ENCODE measurements at places on chromosomes 12 and 14.

DNA sequence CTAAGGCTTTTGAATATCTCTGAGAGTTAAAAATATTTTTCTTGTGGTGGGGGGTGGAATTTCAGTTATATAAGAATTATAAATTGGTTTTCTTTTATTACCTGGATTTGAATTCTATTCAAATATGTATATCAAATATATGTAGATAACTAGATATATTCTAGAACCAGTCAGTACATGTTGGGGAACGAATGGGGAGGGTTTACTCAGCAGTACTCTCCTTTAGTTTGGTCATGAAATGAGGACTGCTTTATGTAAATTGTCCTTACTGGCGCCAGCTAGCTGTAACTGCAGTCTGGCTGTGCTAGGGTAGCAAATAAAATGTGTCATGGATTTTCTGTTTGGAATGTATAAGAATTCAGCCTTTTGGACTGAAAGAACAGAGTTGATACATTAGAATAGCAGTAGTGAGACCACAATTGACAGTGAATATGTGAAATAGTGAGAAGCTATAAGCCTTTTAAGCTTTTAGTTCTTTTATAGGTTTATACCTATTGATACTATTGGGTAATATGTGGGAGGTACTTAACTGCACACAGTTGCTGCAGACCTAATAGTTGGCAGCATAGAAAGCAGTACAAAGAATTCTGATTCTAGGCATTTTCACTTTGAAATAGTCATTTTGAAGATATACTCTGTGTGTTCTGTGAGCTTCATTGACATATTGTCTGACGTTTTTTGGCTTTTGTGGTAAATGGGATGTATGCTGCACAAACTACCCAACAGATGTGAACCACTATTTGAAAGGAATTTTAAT lies 29.0 kb downstream of the ATF7IP start:
- no peak for DNase-seq

DNA sequence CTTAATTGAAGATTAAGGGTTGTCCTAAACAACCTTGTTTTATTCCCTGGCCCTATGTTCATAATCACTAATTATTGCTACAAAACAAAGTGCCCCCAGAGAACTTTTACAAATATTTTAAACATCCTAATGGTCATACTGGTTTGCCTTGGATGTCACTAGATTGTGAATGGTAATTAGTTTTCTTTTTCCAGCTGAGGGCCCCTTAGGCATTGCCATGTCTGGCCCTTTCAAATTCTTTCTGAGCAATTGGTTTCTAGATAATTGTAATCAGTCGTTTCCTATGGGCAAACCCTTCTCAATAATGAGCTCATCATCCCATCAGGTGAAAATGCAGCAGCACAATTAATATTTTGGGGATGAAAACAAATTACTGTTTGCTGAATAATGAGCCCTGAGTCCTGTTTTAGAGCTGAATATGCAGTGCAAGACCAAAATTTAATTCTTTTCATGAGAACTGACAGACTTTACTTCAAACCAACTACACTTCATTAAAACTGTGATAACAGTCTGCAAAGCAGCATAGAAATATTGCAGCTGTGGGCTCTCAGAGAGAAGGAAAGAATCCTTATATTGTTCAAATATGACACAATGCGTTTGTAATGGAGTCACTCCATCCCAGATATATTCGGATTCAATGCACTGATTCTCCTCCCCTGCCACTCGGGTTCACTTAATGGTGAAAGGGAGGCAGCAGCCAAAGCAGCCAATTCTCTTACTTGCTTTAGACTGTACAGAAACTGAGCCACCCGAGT lies 67.7 kb upstream of the ARHGAP5 start:
- DNase-seq, result no peak

DNA sequence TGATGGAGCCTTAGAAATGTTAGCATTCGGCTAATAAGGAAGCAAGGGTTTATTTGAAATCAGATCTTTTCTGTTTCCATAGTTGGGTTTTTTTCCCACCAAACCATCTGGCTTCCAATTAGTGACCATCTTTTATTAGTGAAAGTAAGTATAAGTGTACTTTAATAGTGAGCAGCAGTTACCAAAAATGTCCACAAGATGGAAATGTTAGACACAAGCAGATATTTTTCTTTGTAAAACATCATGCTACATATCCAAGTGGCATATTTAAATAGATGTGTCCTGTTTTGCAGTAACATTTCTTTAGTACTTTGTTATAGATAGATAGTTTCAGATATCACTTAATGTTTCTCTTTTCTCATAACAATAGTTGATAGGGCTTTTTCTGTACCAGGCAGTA lies 28.8 kb downstream of the YEATS4 start:
- DNase-seq, result no peak

- no peak for DNase-seq
These were observed 287.5 kb downstream of the DUSP6 start for GRCh38 chr12:89064780-89065179.

DNA sequence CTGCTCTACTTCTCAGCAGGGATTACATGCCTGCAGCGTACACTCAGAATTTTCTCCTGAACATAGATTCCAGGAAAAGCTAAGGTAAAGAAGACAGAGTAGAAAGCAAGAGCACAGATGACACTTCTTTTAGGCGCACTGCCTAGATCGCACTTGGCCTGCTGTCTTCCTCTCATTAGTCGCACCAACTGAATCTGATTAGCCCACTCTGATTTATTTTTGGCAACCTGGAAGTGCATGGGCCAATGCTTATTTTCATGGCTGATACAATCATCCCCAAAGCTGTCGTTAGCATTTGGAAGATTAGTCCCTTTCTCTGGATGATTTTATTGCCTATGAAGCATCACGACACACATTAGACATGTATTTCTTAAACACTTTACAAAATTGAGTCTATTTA lies 152.5 kb downstream of the PTPRO start:
- DNase-seq, result no peak

GRCh38 chr14:32428875-32429274 lies 99.8 kb downstream of the AKAP6 start:
- DNase-seq, result no peak

DNA sequence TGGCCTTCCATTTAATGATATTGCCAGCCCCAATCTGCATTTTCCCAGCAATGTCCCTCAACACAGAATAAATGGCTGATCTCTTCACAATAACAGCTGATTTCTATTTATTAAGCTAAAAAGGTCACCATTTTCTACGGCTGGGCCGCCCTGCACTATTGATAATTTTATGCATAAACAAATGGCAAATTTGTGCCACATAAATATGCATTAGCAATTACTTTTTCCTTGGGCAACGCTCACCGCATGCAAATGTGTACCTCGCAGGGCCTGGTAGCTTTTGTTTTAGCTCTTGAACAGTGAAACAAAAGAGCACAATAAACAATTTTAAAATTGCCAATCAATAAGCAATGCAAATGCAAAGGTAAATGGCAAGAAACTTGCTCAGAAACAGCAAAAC lies 331.9 kb upstream of the SOX5 start:
- no peak for DNase-seq

DNA sequence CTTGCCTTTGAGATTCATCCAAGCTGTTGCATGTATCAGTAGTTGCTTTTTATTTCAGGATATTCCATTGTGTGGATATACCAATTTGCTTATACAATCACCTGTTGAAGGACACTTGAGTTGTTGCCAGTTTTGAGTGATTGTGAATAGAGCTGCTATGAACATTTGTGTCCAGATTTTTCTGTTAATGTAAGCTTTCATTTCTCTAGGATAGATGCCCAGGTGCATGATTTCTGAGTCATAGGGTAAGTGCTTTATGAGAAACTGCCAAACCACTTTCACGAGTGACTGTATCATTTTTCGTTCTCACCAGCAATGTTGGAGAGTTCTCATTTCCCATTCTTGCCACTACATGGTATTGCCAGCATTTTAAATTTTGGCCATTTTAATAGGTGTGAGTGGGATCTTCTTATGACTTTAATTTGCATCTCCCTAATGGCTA lies 434.6 kb upstream of the RGS6 start:
- DNase-seq, result no peak

- DNase-seq, result no peak
These were observed 1.9 kb upstream of the SEL1L start for GRCh38 chr14:81535396-81536164.

DNA sequence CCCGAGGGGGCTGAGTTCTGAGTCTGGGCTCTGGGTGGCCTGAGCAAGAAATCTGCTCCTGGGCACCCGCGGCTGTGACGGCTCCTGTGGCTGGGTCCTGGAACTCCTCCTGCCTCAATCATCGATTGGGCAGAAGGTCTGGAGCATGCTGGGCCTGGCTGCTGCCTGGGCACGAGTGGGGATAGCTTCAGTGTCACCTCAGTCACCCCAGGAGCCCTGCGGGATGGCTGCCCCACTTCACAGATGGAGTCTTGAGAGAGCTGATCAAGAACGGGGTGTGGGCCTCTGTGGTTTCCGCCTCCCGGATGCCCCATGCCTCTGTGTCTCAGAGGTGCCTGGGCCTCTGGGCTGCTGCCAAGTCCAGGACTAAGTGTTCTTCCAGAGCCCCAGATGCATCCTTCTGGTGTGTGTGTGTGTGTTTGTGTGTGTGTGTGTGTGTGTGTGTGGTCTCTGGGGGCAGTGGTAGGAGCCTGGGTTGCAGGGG lies 185.6 kb upstream of the C14orf180 start:
- DNase-seq, result no peak

GRCh38 chr14:93888995-93889394 lies 38.1 kb upstream of the FAM181A start:
- DNase-seq, result no peak

DNA sequence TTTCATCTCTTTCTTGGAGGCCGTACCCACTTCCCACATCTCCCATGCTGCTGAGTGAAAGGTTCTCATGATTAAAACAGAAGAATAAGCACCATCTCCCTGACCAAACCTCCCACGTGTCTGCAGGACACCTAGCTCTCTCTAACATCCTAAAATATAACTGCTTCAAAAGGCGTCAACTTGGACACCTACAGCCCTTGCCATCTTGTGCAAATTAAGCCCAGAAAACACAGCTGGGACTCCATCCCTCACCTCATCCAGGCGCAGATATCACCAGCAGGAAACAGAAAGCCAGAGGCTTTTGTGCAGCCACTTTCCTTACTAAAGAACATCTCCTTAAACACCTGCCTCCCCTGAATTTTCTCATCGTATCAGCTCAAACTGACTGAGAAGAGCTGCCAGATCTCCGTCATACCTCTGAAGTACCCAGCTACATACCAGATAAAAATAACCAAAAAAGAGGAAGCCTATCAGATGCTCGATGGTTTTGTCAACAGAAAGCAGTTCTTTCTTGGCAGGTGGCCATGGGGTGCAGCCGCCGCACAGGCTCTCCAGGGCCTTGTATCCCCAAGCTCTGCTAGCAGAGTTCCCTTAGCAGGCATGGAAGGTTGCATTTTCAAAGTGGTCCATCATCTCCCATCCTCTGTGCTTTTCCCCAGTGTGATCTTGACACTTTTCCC lies 28.8 kb downstream of the MAP3K9 start:
- no peak for DNase-seq

GRCh38 chr14:22640192-22640591 lies 4.0 kb downstream of the OR6J1 start:
- DNase-seq, result no peak

- no peak for DNase-seq
These were observed 3.0 kb upstream of the FBXO33 start for GRCh38 chr14:39435241-39435640.

DNA sequence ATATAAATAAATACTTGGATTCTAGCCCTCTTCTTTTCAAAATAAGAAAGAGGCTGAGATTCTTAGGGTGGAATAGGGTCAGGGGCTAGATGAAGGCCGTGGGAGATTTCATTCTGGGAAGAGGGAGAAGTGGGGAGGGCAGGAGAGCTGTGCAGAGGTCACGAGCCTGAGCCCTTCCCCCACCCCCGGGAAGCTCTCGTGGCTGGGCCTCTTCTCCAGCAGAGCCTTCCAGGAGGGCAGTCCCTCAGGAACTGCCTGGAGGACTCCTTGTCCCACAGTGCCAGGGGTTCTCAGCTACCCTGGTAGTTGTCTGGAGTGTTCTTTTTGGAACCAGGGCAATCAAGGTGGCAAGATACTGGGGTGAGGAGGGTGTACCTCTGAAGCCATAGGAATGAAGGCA lies 94.0 kb downstream of the ESR2 start:
- no peak for DNase-seq

DNA sequence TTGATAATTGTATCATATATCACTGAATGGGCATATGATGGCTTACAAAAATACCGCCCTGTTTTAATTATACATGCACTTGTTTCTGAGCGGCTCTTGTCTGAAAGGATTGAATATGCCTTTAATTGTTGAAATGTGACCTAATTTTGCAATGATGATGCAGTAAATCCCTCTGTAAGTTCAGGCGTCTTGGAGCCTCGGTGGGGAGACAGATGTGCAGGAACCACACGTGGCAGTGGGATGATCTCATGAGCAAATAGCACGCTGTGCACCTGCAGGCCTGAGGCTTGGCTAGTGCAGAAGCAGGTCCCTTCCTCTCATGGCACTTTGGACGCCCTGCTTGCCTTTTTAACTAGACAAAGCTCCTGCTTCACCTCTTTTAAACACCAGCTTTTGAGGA lies 49.3 kb upstream of the ASPG start:
- DNase-seq, result no peak

GRCh38 chr14:39442293-39442692 lies 10.1 kb upstream of the FBXO33 start:
- no peak for DNase-seq

- no peak for DNase-seq
These were observed 211.9 kb downstream of the MED13L start for GRCh38 chr12:116065606-116066005.

GRCh38 chr14:36495666-36496065 lies 24.4 kb downstream of the NKX2-1 start:
- DNase-seq, result no peak

DNA sequence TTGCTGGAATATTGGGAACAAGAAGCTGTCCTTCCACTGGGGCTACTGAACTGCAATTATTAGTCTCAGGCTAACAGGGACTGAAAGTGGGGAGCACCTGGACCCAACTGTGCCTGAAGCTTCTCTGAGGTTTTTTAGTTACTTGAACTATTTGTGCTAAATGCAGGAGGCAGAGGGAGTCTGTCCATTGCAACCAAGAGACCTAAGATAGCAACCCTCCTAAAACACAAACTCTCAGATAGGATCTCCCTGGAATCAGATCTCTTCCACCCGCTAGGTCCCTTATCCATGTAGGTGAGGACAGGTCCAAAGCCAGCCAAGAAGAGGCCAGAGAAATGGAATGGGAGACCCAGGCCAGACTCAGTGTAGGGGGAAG lies 58.1 kb downstream of the NCOR2 start:
- DNase-seq, result no peak

DNA sequence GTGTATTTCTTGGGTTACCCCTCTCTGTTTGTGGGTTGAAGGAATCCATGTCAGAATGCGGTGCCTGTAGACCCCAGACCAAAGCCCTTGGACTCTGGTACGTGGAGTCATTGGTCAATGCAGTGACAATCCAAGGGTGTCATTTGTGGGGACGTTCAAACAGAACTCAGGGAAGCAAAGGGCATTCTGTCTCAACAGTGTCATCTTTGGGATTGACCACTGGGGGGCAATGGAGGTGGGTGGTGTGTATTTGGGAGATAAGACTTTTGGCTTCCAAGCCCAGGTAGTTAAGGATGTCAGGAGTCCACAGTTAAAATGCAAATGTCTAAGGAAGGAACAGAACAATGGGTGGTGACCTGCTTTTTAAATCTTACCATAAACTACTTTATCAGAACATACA lies 54.6 kb upstream of the CCDC175 start:
- no peak for DNase-seq

- DNase-seq, result no peak
These were observed 1.3 kb downstream of the TAS2R30 start for GRCh38 chr12:11133162-11133561.

- DNase-seq, result no peak
These were observed 117.3 kb upstream of the COCH start for GRCh38 chr14:30757082-30757481.

- no peak for DNase-seq
These were observed 43.3 kb upstream of the DHRS4 start for GRCh38 chr14:23910101-23910875.

GRCh38 chr14:54686219-54686870 lies 119.4 kb downstream of the SAMD4A start:
- no peak for DNase-seq

Measured in hypothalamus (tissue), 51 donors.